ENCODE measurements at places on chromosomes 7 and 10. TPM values are rescaled to one million over a fixed set of nuclear protein-coding genes. Genes with fewer than 3 reads are reported as not detected.

DNA sequence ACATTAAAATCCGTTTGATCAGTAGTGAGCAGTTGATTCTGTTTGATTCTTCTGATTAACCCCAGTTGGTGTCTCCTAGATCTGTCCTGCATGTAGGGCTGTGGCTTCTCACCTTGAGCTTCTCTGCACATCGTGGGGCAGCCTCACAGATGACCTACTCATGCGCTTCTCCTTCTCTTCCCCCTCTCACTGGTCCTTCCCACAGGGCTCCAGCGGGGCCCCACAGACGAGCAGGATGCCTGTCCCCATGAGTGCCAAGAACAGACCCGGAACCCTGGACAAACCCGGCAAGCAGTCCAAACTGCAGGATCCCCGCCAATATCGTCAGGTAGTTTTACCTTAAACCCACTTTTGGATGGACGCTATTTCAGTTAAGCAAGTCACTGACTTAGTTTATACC, 178.9 kb downstream of the ARHGAP21 start:
- DNase-seq, result no peak

Gene GSAP
- total RNA-seq, result 10.3 TPM

DNA sequence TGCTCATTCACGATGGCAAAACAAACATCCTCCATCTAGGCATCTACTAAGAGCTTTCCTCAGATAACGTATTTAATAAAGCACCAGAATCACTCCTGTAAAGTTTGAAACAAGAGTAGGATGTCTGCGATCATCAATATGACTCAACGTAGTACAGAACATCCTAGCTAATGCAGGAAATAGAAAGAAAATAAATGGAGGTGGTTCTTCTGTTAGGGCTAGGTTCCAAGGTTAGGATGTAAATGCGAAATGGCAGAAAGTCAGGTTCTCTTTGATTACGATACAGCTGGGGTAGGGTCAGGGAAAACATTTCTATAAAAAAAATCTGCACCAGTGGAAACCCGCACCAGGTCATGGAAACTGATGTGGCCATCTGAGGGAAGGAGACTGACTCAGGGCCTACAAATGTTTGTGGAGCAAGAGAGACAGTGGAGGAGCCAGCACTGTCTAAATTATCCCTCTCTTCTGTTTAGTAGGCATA, 29.1 kb downstream of the CCDC6 start:
- DNase-seq, result peak; percentile 11

DNA sequence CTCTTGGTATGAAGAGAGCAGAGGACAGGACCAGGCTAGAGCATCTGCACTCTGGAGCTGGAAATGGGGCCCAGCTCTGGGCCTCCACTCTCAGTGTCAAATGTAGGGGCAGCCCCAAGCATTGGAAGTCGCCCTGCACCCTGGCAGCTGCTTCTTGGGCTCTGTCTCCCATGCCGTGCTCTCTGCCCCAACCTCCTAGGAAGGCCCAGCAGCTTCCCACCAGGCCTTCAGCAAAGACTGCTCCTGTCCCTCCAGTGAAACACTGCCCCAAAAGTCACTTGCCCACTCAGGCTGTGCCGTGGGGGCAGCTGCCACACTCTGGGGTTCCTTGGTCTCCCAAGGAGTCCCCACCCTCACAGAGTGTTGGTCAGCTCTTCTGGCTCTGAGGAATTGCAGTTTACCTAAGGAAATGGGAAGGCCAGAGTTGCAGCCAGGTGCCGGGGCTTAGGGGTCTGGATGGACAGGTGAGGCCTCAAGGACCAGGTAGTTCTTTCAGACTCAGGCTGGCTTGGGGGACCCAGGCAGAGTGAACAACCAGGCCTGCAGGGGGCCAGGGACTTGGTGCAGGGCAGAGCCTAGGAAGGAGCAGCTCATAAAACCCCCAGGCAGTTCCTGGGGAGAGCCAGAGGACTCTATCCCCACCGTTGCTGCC, 9.4 kb upstream of the OPN4 start:
- no peak for DNase-seq
